Endothelial cell of umbilical vein (primary cell): ENCODE measurements at places on chromosomes 5 and 9. TPM values are rescaled to one million over a fixed set of nuclear protein-coding genes. Genes with fewer than 3 reads are reported as not detected.

CSNK1A1 gene
- 253 and 259 TPM in 2 replicates for total RNA-seq

MAMDC2 gene
- 0.60 and 0.85 TPM in 2 replicates for total RNA-seq

FAXDC2 gene
- 5.8 and 8.3 TPM in 2 replicates for total RNA-seq

SYNPO gene
- total RNA-seq, result 93.9 and 121 TPM in 2 replicates

DNA sequence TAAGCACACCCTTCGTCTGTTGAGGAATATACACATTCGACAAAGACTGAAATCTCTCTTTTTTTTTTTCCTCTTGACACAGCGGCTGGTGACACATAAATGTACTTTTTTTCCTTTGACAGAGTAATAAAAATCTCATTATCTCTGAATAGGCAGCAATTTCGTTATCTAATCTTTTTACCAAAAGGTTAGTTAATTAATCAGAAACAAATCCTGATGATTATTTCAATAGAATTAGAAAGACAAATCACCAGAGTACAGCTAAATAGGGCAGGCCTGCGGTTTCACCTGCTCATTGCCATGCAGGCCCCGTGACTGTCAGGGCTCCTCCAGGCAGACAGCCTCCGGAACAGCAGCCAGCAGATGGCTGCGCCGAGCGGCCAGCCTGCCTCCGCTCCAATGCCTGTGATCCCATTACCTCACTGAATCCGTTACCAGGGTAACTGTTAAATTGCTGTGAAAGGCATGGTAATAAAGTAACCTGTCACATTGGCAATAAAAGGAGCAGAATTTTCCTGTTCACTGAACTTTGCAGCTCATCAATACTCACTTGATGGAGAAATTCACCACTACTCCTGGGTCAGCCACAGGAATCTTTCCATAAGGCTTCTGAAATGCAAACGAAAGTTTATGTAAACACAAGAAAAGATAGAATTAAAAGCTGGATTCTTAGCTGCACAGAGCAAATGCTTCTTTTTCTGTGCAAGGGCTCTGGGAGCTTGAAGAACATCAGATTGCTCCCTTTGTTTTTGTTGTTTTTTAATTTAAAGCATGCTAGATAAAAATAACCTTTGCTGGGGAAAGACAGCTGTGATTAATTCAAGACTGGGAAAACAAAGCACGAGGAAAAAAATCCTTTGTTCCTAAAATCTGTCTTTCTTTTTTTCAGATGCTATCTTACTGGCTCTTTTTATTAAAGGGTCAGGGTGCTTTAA is 666.4 kb upstream of the ZNF608 start:
- DNase-seq, result peak; percentile 93

DNA sequence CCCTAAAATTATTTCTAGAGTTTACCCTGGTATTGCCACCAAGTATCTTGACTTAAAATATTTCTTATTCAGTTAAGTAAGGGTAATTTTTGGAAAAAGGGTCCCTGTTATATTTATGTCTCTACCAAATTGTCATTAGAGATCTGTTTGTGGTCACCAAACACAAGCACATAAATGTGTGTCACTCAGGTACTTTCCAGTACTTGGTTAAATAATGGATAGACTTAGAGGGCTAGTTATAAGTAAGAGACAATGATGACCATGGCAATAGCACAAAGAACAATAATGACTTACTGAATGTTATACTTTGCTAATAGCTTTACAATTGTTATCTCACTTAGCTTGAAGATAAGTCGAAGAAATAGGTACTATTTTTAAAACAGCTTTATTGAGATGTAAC is 9.0 kb downstream of the ADAMTS16 start:
- DNase-seq, result no peak

GRCh38 chr9:16293610-16294009 is 576.9 kb downstream of the BNC2 start:
- no peak for DNase-seq

- no peak for DNase-seq
Observed at GRCh38 chr5:54009357-54009756, 301.0 kb downstream of the ARL15 start.

DNA sequence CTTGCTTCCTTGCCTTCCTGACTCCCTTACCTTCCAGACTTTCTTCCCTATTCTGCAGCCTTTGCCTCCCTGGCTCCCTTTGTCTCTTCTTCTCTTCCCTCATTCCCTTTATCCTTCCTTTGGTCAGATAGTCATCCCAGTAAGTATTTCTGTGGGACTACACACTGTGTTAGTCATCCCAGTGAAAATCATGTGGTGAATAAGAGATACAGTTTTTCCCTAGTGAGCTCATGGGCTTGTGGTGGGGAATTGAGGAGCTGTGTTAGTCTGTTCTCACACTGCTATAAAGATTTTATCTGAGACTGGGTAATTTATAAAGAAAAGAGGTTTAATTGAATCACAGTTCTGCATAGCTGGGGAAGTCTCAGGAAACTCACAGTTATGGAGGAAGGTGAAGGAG is 109.8 kb upstream of the EDIL3 start:
- no peak for DNase-seq

DNA sequence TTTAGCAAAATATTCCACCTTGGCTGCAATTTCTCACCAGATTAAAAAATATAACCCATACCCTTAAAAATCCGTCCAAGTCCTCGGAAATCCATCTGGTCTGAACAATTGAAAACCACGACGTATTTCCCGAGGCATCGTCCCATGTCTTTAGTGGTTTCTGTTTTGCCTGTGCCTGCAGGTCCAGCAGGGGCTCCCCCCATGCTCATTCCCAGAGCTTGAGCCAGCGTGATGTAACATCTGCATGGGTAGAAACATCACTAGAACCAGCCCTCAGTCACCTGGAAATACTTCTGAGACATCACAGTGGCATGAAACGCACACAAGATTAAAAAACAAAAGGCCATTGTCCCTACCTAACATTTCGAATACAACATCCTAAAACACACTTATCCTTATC is 114.0 kb downstream of the DNAH5 start:
- no peak for DNase-seq

DNA sequence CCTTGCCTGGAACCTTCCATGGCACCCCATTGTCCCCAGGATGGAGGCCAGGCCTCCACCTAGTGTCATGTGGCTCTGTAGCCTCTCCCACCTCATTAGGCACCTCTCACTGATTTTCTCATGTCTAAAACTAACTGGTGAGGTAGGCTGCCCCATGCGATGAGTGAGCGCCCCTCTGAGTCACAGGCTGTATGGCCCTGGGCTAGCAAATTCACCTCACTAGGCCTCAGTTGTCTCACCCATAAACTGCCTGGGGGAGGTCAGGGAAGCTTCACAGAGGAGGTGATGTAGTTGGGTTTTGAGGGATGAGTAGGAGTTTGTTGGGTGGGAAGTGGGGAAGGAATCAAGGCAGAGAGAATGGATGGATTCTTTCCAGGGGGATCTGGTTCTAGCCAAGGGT is 8.8 kb downstream of the RXRA start:
- no peak for DNase-seq

DNA sequence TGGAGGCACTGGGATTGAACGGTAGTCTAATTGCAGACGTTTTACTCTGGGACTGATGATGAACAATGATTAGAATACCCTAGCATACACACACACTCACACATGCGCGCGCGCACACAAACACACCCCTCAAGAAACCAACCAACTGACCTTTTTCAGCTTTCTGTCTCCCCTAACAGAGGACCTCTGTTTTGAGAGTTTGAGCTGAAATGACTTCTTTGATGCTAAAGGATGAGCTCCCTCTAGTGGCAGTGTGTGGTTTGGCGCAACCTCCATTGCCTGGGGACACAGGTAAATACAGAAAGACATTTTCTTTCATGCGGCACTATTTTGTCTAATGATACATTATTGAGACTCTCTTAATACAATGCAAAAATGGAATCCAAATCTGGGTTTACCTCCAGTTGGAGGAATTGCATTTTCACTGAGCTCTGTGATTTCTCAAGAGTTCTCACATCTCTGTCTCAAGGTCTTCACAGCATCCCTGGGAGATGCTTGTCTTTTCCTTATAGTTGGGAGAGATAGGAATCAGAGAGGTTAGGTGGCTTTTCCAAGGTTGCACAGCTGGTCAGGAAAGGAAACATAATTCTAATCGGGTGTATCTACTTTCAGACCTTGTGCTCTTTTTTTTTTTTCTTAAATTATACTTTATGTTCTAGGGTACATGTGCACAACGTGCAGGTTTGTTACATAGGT is 187.5 kb downstream of the TMEM38B start:
- DNase-seq, result peak; percentile 55

DNA sequence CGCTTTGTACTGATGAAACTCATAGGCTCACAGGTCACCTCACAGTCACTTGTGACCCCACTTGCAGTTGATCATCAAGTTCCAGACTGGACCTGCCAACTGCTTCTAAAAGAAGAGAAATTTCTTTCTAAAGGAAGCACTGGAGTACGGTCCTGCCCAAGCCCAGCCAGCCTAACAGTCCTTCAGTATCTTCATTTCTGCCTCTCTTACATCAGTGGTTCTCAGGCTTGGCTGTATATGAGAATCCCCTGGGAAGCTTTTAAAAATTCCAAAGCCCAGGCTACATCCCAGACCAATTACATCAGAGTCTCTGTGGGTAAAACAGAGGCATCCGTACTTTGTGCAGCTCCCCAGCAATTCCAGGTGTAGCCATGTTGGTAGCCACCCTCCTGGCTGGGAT is 282.1 kb downstream of the NFIB start:
- no peak for DNase-seq

GRCh38 chr5:151449839-151450238 is 2.4 kb downstream of the SLC36A1 start:
- DNase-seq, result no peak

DNA sequence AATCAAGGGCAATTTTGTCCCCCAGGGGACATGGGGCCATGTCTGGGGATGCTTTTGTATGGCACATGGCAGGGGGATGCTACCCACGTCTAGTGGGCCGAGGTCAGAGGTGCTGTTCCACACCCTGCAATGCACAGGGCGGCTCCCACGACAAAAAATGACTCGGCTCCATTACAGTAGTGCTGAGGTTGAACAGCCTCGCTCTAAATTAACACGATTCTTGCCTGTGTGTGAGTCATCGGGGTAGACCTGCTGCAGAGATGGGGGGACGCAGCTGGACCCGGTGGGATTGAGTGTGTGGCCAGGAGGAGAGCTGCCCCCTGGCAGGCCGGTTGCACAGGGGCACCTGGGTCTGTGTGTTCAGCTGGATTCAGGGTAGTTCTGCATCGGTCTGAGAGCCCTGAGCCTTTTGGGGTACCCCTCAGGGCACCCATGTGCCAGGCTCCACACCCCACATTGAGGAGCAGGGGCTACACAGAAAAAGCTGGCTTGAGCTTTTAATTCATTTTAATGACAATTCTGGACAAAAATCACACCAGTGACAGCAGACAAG is 20.0 kb upstream of the COL5A1 start:
- no peak for DNase-seq

DNA sequence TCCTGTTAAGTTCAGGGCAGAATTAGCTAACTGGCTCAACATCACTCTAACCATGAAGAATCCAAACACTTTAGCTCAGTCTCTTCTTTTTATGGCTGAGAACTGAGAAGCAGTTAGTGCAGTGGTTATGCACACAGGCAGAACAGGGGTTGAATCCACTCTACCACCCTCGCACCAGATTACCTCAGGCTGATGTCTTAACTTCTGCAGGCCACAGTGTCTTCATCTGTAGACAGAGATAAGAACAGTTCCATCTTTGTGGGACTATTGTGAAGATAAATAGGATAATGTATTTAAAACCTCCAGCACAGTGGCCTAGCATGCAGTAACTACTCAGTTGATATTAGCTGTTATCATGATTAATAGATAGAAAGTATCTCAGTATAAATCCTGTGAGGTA is 54.8 kb downstream of the FAM114A2 start:
- no peak for DNase-seq

DNA sequence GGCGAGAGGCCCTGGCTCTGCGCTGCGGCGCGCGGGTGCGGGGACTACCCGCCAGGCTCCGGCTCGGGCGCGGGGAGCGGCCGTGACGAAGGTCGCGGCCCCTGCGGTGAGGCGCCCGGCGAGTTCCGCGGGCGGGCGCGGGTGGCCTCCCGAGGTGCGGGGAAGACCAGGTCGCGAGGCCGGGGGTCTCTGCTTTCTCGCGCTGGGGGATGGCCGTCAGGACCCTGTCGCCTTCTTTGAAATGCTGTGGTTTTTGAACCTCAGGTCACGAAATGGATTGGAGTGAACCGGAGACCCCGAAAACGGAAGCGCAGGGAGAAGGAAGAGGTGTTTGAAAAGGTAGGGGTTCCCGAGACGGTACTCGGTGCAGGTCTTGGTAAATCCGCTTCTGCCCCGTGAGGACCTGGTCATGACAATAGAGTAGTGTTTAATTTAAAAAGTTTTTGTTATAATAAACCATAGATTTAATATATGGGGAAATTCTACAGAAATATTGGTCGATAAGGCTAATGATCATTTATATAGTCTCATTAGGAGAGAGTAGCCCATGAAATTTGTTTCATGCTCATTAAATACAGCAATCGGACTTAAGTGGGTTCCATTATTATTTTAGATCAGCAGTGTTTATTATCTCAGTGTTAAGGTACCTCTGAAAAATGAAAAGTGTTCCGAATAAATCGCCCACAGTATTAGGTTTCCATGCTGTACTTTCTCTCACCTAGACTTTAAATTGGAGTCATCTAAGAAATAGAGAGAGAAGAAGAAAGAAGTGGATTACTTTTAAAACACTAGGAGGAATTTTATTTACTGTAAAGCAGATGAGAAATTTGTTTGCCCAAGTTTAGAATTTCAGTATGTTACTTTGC is 279.0 kb downstream of the AOPEP start:
- DNase-seq, result no peak

- no peak for DNase-seq
Observed at GRCh38 chr5:154253807-154254206, 63.3 kb downstream of the GALNT10 start.

- no peak for DNase-seq
Observed at GRCh38 chr9:272251-273213, 57.9 kb downstream of the DOCK8 start.

GRCh38 chr9:76049341-76049740 is 158.9 kb downstream of the PCSK5 start:
- no peak for DNase-seq
